ENCODE measurements at places on chromosomes 1 and 21.

DNA sequence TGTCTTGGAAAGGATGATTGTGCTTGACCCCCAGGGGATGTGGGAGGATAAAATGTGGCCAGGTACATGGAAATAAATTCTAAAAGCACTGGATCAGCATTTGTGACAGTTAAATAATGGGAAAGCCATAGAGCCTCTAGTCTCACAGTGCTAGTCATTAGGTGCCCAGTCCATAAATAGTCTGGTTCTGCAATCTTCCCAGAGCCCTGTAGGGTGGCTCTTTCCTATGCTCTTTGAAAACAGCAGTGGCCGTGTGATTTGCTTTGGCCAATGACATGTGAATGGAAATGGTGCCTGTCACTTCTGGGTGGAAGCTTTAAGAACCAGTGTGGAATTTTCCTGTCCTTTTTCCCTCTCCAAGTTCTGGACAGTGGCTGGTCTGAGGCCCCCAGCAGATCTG is 113.2 kb downstream of the TRABD2B start:
- DNase-seq: no peak

- no peak for DNase-seq
These were observed 146.0 kb upstream of the KIAA0040 start for GRCh38 chr1:175338387-175339135.

DNA sequence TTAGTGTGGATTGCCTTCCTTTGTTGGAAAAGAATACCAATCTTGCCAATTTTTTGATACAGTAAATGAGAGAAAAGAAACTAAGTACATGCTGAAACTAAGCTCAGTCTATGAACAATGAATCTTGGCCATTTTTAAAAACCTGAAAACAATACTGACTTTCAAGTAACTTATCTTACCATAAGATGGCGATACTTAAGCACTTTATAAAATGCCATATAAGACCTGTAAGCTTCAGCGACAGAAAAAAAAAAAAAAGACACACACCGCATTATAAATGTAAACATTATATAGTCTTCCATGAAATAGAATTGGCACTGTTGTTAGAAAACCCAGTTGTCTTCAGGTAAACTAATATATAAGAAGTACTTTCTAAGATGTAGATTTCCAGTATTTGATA is 3.0 kb downstream of the OLFM3 start:
- DNase-seq: no peak

- DNase-seq: peak; percentile 97
These were observed at the start of gene XKR8 for GRCh38 chr1:27959792-27960603. Gene XKR8 (plus strand): TSS chr1:27959973. CDS start chr1:27960070, 97 bp downstream.

DNA sequence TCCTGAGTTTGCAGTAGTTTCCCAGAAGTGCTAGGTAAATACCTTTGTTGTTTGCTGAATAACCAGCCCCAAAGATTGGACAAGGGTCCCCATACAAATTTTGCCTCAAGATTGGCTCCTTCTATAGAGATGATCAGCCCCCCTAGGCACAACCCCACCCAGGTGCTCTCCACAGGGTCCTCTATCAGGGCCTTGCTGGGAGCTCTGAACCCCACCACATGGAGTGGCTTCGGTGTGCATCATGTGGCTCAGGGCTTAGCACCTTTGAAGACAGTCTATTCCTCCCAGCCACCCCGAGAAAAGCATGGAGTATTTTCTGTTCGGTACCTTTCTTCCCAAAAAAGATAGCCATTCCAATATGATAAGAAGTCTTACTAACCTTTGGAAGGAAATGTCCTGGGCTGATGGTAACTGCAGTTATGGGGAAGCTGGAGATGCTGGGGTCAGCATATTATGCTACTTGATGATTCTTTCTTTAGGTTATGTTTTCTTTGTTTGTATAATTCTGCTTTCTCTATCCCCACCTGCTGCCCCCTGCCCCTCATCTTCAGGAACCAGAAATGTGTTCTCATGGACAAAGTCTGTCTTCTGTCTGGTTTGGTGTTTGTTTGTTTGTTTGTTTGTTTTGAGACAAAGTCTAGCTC is 5.0 kb upstream of the TSPAN1 start:
- no peak for DNase-seq

DNA sequence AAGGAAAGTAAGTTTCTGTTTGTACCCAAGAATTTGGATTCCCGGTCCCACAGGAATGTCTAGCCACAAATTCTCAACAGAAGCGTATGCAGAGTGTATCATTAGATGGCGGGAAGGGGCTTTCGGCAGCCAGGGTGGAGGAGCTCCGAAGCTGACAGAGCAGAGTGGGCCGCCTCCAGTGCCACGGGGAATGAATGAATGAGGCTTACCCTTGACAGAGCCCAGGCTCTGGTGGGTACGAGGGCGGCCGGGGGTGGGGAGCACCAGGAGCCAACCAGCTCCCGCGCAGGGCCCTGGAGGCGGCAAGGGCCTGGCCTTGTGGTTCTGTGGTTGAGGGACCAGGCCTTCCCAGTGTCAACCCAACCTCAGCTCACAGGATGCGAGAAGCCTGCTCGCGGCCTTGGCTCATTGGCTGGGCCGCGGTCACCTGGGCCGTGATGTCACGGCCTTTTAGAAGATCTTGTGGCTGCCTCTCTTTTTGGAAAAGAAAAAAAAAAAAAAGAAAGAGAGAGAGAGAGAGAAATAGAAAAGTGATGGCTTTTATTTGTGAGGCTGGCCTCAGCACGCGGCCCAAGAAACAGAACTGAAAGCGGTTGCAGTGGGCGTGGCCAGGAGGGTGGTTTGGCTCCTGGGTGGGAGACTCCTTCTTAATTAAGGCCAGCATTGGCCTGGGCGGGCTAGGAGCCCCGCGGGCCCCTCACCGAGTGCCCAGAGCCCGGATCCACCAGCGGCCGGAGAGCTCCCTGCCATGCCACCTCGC is 34.9 kb upstream of the RUNX3 start:
- DNase-seq: peak; percentile 82

- DNase-seq: no peak
These were observed 5.9 kb downstream of the MCOLN3 start for GRCh38 chr1:85042413-85042812.

DNA sequence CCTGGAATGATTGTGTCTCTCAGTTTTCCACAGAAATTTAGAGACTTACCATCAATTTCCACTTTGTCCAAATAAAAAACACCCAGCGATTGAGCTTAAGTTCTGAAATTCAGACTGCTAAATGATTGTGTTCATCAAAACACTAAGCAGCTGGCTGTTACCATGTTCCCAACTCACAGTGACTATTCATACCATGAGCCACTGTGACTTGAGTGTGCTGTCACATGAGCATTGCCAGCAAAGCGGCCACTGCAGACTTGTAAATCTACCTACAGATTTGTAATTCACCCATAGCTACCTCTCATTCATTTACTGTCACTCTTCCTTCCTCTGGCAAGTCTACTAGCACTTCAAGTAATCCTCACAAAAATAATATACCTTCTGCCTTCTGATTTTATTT is 17.2 kb upstream of the PRKAB2 start:
- no peak for DNase-seq

DNA sequence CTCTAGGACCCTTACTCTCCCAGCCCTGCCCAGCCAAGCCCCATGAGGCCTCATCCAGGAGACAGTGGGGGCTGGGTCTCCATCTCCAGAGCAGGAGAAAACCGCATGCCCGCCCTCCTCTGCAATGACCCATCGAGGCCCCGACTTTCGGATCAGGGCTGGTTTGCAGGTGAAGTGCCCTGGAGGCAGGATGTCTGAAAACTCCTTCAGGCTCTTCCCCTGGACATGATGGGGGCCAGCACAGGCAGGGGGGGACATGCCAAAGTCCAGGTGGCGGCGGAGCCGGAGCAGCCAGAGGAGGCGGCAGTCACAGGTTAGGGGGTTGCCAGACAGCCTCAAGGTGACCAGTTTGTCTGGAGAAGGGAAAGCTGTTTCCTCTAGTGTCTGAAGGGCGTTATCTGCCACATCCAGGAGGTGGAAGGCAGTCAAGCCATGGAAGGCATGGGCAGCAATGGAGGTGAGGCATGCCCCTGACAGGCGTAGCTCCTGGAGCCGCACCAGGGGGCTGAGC is 3.9 kb downstream of the LINGO4 start:
- DNase-seq: no peak

DNA sequence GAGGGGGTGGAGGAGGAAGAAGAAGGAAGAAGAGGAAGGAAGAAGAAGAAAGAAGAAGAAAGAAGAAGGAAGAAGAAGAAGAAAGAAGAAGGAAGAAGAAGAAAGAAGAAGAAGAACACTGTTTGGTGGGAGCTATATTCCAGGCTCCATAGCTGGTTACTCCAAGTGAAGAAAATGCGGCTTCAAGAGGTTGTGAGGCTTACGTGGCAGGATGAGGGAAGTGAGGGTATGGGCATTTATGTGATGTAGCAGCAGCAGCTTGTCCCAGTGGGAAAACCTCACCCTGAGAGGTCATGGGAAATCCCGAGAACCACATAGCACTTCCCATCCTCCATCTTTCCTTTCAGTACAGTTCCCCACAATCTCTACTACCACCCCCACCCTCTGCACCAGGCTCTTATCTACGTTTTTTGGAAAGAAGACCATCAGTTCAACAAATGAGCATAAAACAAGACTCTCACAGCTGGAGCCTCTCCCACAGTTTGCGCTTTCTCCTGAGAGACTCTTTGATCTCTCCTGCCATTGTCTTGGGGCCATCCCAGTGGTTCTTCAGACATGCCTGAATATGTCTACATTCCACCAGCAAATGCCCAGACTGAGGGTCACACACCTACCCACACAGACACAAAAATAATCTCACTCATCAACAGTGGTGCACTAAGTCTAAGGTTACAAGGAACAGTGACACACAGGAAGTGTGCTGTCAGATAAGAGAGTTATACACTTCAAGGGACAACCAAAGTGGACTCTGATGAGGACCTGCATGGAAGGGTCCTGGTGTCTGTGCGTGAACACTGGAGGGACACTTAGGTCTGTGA is 77.9 kb upstream of the KCNJ15 start:
- no peak for DNase-seq

DNA sequence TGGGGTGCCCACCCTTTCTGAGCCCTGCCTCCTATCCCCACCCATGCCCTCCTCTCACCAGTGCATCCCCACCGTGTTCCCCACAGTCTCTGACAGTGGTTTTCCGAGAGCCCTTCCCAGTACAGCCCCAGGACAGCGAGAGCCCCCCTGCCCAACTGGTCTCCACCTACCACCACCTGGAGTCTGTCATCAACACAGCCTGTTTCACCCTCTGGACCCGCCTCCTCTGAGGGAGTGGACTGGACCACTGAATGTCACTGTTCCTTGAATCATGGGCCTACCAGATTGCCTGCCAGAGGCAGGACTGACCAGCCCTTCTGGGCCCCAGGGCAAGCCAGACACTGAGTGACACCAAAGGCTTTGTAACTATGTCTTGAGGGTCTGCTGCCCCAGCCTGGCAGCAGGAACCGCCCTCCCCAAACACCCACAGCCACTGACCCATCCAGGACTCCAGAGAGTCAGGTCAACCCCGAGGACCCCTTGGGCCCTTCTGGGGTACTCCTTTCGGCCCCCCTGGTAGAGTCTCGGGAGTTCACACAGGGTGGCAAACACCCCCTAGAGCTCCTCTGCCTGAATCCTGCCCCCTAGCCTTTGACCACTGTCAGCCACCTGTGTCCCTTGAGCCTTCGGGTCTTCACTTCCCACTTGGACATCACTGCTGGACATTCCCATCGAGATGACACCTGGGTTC is 3.3 kb downstream of the HYI start:
- no peak for DNase-seq

GRCh38 chr1:55131801-55132200 is 83.4 kb downstream of the USP24 start:
- no peak for DNase-seq

- DNase-seq: no peak
These were observed 217.9 kb downstream of the RWDD3 start for GRCh38 chr1:95451904-95452303.

DNA sequence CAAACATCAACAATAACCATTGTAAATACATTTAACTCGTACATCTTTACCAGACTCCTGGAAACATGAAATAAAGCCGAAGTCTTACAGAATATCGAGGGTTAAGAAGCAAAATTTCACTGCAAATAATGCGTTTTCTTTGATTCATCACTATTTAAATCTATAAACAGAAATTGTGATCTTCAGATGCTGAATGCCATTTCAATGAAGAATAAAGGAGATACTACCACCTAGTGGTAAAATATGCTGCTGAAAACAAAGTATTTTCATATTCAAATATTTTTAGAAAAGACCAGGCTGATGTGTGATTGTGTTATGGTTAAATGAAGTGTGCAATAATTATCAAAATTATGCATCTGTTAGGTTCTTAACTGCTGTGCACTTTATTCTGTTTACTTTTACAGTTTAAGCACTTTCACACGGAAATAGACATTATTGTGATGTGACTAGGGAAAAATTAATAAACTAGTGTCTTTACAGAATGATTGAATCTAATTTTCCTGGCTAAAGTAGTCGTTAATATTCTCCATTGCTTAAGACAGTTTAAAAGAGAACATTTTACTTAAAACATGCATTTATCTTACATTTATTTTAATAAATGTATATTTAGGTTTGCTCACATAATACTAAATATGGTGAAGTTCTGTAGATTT is 1093.1 kb downstream of the MRPL39 start:
- no peak for DNase-seq

DNA sequence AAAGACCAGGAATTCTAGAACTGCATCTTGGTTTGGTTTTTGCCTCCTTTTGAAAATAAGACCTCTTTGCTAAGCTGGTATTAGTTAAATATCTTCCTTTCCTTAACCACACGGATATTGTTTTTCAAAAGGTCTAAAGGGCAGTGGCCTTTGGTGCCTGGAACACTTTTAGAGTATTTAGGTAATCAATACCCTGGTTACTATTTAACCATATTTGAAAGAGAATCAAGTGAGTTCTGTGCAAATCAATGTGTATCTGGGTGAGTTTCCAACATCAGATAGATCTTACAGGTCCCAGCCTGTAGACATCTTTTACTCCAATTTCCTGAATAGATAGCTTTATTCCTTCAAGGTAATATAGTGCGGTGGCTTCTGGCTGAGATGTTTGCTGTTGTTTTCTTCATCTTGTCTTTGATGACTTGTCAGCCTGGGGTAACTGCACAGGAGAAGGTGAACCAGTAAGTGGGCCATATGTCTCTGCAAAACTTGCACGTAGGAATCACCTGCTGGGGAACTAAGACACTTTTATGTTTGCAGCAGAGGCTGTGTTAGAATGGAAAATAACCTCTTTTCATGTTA is at the start of gene C8A:
Gene C8A, plus strand, starts transcription at position 277 of the 579 bp plus-strand sequence. Its CDS starts 105 bp downstream, at position 382.
- no peak for DNase-seq

Measured in GM19239 (cell line).